ENCODE measurements at places on chromosomes 6 and 20. TPM values are rescaled to one million over a fixed set of nuclear protein-coding genes. Genes with fewer than 3 reads are reported as not detected.

The HLA-DRA gene
- polyA plus RNA-seq = 58.9 TPM

The SEMG1 gene
- not detected for polyA plus RNA-seq

The TAF11 gene
- polyA plus RNA-seq = 58.2 TPM

The PRSS35 gene
- polyA plus RNA-seq = 44.3 TPM

The HLA-F gene
- polyA plus RNA-seq = 5.0 TPM

The NKAIN2 gene
- polyA plus RNA-seq = 20.6 TPM

The ZNF334 gene
- polyA plus RNA-seq = 56.4 TPM

The CLPSL2 gene
- not detected for polyA plus RNA-seq

The TRIM40 gene
- not detected for polyA plus RNA-seq

The GPX5 gene
- polyA plus RNA-seq = not detected

The TMEM244 gene
- not detected for polyA plus RNA-seq

The SYCP2L gene
- 7.9 TPM for polyA plus RNA-seq

The RIPOR2 gene
- 8.8 TPM for polyA plus RNA-seq

The KIAA1755 gene
- 2.1 TPM for polyA plus RNA-seq

The ZBTB22 gene
- 20.9 TPM for polyA plus RNA-seq

The OR2W1 gene
- not detected for polyA plus RNA-seq

The BTN3A1 gene
- polyA plus RNA-seq = 29.8 TPM

The GHRH gene
- polyA plus RNA-seq = not detected

The SIRPB2 gene
- polyA plus RNA-seq = 0.88 TPM

The GPLD1 gene
- 5.3 TPM for polyA plus RNA-seq

The SLC22A23 gene
- polyA plus RNA-seq = 12.8 TPM

The SNAP25 gene
- 8.4 TPM for polyA plus RNA-seq

The NR2E1 gene
- polyA plus RNA-seq = not detected
